RCC 7860 (cell line): ENCODE measurements at places on chromosomes 4 and X.

- peak; percentile 44 for DNase-seq
These were observed 273.0 kb downstream of the ARHGAP24 start for GRCh38 chr4:85747882-85748491.

DNA sequence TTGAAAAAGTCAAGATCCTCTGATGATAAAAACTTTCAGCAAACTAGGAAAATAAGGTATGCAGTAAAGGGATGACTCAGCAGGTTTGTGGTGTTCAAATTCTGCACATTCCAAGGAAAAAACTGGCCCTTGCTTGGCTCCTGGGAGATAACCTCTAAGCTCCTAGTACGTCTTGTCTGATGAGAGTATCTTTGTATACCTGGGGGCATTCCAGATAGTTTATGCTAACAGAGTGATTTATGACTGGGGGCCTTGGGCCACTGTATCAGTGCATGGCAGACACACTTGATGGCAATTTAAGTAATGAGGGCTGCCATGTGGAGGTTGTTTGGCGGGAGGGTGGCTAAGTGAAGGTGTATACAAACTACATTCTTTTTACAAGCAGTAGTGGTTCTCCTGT is 56.9 kb downstream of the NSG1 start:
- DNase-seq = peak; percentile 53

- no peak for DNase-seq
These were observed 50.8 kb downstream of the PRPS1 start for GRCh38 chrX:107678957-107679740.

GRCh38 chr4:177759729-177760128 is 317.5 kb upstream of the AGA start:
- no peak for DNase-seq

- no peak for DNase-seq
These were observed 142.7 kb upstream of the NALF2 start for GRCh38 chrX:69361311-69361845.

DNA sequence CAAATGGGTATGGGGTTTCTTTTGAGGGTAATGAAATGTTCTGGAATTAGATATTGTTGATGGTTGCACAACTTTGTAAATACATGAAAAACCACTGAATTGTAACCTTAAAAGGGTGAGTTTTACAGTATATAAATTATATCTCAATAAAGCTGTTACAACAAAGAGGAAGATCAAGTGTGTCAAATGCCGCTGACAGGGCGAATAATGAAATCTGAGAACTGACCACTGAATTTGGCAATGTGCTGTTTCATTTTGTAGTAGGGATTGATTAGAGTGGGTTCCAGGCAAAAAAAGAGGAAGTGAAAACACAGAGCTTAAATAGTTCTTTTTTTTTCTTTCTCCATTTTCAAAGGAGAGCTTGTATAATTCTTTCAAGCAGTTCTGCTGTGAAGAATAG is 161.1 kb upstream of the NAP1L5 start:
- no peak for DNase-seq

- no peak for DNase-seq
These were observed 4.0 kb upstream of the NKX3-2 start for GRCh38 chr4:13548059-13548983.

DNA sequence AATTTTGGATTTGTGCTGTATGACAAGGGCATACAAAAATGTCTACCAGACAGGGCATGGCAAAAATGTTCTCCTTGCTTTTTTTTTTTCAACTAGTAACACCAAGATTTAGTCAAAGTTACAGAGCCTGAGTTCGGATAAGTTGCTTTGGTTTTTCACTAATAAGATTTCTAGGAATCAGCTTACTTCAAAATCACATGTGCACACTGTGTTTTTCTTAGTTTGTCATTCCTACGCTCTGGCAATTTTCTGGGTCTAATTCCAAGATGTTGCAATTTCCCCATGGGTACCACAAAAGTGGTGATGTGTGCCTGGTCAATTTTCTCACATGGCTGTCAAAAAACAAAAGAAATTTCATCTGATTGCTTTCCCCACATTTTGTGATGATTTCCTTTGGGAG is 6.3 kb downstream of the C1QTNF7 start:
- DNase-seq = no peak

- no peak for DNase-seq
These were observed 782 bp downstream of the ARHGAP24 start for GRCh38 chr4:85475631-85476233.

DNA sequence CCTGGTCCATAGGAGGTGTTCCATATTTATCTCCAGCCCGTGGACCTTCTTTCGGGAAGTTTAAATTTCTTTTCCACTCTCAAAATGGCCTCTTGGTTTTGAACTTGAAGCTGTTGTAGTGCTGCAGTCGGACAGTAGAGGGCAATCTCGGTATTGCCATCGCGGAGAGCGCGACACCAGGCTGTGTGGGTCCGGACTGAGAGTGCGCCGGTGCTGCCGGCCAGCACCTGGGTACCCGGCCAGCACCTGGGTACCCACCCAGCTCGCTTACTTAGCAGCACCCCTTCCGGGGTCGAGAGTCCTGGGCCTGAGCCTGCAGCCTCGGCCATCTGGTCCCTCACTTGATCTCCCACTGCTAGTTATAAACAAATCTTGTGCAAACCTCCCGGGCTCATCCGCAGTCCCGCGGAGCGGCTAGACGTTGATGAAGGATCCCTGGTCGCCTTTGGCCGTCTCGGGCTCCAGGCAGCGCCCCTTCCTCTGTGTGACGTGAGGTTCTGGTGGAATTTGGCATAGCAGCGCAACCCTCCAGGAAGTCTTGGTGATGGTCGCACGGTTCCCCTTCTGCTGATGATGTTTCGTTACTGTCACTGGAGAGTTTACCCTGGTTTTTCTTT is 18.0 kb downstream of the FAM9A start:
- no peak for DNase-seq

DNA sequence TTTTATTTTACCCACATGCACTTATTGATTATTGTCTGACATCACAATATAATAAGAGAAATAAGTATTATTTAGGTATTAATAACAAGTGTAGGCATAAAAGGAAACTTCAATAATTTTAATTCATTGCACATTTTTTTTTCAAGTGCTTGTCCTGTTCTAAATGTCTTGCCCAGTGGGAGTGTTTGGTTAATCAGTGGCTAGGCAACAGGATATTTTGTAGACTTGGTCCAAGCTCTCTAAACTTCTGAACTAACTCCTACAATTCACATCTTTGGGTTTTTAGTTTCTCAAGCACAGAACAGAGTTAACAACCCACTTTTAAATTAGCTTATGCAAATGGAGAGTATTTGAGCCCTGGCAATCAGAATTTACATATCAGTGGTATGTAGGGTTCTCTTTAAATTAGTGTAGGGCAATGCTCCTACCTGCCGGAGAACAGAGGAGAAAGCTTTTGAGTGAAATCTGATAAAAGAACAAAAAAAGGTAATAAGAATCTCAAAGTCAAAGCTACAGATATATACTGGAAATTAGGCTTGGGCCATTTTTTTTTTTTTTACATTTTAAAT is 353.5 kb downstream of the ADGRL3 start:
- DNase-seq = no peak

- DNase-seq = peak; percentile 82
These were observed 175.8 kb downstream of the GC start for GRCh38 chr4:71607780-71608677.

DNA sequence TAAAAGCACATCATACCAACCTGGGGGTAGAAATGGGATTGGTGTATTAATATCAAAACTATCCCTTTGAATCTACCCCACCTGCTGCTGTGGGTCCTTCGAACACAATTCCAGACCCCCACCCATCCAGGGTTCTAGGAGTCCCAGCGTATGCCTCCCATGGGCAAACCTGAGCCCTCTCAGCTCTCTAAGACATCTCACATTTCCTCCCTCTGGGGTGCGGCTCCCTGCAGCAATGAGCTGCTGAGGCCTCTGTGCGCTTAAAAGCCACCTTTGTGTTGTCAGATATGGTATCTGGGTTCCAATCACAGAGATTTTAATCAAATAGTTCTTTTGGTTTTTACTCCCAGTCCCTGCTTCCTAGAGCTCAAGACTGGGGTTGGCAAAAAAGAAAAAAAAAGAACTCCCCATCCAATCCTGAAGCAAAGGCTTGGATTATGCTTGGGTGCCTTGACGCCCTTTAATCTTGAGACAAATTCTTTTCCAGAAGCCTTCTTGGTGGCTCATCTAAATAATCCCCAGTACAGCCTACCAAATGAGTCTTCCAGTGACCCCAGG is 37.5 kb upstream of the NOCT start:
- no peak for DNase-seq

DNA sequence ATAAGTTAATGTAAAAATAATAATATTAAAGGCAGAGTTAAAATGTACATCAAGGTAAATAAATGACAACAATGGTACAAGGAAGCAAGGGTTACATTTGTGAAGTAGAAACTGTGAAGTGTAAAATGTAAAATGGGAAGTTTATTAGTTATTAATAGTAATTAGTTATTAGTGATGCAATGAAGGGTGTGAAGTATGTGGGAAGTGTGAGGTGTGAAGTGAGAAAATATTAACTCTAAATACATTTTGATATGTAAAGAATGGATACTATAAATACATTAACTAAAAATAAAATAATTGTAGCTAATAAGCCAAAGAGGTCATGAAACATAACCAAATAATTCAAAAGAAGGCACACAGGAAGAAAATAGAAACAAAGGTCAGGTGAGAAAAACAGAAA is 316.4 kb downstream of the GBA3 start:
- no peak for DNase-seq

DNA sequence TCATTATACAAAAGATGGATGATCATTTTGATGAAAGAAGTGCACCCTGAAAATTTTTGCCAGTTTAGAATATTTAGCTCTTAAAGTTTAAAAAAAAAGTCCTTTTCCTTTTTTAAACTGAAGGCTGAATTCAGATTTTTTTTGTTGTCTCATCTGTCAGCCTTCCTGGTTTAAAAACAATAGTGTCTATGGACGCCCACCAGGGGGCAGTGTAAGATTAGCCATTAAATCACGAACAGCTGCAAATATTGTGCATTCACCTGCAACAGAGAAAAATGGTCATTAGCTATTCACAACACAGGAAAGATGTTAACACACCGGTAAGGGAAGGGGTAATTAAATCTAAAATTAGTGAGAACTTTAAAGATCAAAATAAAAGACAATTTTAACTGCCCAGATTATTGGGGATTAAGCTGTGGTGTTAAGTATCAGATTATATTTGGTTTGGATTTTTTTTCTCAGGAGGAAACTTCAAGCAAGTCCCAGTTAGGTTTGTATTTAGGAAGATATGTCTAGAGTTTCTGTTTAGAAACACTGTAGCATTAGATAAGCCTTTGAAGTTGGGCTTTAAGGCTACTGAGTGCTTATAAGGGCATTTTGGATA is 4.4 kb upstream of the CXorf38 start:
- DNase-seq = peak; percentile 20

GRCh38 chr4:141090473-141090872 is 42.8 kb downstream of the RNF150 start:
- DNase-seq = no peak
